ENCODE measurements at places on chromosomes 2 and 18.

DNA sequence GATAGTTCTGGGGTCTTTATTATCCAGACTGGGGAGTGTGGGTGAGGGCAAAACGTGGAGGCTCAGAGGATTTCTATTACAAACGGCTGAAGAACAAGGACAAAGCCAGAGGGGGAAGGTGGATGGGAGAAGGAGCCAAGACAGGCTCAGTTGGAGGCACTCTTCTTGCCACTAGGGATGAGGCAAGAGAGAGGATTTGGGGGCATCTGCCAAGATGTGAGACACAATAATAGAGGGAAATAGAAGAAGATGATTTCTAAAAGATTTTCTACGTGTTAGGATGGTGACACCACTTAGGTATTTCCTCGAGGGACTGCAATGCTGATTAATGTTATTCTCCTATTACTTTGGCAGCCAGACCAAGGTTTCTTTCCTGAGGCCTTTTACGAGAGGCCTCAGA lies 71.8 kb downstream of the APOB start:
- DNase-seq, result no peak

- no peak for DNase-seq
Measured at GRCh38 chr2:105881286-105882136, 136.8 kb downstream of the NCK2 start.

DNA sequence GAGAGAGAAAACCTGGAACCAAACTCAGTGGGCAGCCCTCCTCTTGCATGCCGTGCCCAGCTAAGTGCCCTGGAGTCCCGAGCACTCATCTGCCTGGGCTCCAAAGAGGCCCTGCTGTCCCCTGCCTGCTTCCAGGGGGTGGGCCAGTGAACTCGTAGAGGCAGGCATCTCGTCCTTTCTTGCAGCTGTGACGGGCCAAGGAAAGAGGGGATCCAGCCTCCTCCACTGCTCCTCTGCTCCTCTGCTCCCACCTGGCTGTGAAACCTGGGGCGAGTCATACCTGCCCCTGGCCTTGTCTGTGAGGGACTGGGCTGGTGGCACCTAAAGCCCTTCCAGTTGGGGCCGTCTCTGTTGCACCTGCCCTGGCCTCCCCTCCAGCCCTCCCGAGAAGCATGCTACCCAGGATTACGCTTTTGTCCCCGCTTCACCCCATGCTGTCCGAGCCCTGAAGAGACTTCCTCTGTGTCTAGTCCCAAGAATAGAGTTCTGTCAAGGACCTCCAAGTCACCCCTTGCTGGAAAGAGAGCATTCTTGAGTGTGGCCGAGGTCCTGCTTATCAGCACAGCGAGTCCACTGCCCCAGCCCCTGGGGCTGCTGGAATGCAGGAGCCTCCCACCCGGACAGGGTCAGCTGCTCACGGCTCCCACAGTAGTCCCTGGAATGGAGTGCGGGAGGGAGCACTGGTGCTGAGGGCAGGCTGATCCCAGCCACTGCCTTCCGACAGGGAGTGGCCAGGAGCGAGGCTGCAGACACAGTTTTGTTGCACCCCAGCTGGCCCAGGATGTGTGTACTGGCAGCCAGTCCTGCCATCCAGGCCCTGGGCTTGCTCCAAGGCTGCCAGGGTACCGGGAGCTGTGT lies 14.3 kb downstream of the KCNK3 start:
- no peak for DNase-seq

- no peak for DNase-seq
Measured at GRCh38 chr2:158205215-158205614, 103.5 kb downstream of the UPP2 start.

DNA sequence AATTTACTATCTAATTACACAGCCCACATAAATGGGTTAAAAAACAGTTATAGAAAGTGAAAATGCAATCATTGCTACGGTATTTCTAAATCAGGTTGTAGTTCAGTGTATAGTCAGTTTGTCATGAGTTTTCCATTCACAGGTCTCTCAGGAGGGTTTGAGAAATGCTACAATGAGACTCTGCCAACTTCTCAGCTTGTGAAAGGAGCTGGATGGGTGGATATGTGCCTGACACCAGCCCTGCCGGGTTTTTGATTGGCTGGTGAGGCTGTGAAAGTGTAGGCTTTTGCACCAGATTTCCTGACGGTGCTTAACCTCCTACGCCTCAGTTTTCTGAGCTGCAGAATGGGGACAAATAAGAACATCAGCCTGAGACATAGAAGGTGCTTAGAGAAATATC lies 102.6 kb upstream of the SMIM21 start:
- DNase-seq, result no peak

GRCh38 chr2:213087040-213087439 lies 64.4 kb downstream of the IKZF2 start:
- no peak for DNase-seq

DNA sequence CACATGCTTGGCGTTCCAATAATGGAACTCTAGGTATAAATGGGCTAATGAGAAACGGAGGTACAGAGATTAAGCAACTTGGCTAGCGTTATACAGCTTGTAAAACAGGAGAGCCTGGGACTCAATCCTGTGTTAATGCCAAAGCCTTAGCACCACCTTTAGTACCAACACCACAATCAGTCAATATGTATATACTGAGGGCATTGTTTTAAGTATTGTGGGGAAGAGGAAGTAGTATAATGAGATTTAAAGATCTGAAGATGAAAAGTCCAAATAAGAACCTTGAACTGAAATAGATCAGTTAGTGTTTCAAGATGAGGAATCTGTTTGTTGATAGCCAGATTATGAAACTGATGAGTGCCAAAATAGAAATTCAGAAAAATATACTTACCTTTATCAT lies 8.1 kb downstream of the MARS2 start:
- DNase-seq, result no peak

DNA sequence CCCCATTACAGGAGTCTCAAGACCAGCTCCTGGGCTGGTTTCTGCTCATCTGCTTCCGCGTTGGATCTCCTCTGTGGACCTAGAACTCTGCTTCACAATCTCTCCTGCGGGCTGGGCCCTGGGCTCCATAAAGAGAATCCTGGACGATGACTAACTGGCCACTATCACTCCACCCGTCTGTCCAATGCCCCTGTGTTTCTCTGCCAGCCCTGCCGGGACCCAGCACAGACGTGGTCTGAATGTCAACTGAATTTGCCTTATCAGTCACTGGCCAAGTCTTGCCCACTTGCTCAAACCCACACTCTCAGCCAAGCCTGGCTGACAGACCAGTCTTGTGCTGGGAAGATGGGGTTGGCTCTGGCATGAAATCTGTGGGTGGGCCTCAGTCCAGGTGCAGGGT lies 17.4 kb downstream of the KIF3C start:
- no peak for DNase-seq

- DNase-seq, result no peak
Measured at GRCh38 chr18:38244480-38244879, 678.9 kb upstream of the CELF4 start.

DNA sequence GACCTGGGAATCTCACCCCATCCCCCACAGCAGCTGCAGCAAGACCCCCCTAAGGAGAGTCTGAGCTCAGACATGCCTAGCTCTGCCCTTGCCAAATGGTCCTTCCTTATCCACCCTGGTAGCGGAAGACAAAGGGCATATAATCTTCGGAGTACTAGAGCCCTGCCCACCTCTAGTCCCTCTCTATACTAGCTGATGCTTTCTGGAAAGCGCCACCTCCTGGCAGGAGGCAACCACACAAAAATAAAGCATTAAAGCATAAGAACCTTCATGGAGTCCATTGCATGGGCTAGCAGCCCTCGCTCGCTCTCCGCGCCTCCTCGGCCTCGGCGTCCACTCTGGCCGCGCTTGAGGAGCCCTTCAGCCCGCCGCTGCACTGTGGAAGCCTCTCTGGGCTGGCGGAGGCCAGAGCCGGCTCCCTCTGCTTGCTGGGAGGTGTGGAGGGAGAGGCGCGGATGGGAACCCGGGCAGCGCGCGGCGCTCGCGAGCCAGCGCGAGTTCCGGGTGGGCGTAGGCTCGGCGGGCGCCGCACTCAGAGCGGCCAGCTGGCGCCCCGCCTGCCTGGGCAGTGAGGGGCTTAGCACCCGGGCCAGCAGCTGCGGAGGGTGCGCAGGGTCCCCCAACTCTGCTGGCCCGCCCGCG lies 941.2 kb downstream of the SUCLG1 start:
- no peak for DNase-seq

DNA sequence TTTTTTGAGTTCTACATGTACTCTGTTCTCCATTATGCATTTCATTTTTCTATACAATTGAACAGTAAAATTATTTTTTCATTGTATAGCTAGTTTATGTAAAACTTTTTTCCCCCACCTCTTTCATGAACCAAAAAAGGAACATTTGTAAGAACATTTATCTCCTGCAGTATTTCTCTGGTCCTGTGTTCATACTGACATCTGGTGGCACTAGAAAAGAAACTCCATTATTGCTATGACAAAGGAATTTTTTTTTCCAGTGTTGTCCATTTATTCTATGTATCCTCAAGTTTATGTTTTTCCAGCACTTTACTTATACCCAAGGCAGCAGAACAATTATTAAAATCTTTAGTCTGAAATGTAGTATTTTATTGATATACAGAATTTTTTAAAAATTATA lies 27.4 kb upstream of the CHAC2 start:
- peak; percentile 19 for DNase-seq

DNA sequence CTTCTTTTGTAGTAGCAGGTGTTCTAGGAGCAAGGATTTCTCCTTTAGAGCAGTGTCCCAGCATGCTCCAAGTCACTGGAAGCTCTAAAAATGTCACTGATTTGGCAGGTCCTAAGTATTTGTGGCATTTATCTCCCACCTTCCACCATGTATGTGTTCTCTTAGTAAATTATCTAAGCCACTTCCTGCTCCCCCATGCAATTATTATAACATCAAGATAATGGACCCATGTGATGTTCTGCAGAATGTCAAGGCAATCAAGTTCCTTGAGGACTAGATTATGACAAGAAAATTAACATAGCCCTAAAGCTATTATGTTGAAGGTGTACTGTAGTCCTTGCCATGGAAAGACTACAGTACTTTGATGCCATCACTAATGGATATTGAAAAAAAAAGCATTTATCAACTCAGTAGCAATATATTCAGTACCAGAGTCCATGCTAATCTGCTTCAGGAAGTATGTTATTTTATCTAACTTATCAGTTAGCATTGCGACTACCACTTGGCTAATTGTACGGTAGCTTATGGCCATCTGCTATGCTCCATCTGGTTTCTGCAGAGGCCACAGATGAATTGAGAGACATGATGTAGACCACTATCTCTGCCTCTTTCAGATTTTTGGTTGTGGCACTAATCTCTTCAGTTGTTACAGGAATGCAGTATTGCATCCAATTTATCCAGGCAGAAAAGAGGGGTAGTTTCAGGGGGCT lies 56.7 kb downstream of the GPR39 start:
- no peak for DNase-seq

- DNase-seq, result no peak
Measured at GRCh38 chr2:36695746-36696415, 626 bp upstream of the VIT start.

DNA sequence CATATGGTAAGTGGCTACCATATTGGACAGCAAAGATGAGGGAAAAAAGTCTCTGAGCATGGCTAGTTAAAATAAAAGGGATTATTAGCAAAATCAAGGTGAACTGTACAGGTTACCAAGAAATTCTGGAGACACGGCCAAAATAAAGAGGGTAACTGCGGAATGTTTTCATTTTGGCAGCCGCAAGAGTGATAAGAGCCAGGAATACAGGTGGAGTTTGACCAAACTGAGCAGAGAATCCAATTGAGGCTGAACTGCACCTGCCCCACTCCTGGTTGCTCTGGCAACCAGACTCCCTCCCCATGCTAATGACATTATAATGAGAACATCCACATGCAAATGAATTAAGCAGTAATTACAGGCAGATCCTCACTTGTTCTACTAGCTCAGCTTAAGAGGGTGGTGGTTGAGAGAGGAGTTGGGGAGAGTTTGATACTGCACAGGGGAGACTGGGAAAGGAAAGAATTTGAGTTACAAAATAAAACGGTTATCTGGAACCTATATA lies 18.8 kb upstream of the EPHA4 start:
- no peak for DNase-seq

DNA sequence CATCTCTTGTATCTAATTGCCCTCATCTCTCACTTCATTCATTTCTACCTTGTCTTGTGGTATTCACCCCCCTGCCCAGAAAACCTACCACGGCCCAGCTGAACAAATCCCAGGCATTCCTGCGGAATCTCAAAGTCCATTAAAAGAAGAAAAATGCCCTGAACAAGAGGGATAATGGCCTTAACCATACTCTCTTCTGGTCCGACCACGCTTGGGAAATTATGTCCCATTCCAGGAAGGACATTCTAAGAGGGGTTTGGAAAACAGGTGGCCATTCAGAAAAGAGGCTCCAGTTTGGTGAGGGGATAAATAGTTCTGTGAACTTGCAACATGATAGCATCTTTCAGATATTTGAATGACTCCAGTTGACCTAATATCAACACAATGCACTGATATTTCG lies 349.9 kb upstream of the ZNF521 start:
- DNase-seq, result no peak

GRCh38 chr2:241286348-241287090 lies 29.0 kb downstream of the HDLBP start:
- no peak for DNase-seq

DNA sequence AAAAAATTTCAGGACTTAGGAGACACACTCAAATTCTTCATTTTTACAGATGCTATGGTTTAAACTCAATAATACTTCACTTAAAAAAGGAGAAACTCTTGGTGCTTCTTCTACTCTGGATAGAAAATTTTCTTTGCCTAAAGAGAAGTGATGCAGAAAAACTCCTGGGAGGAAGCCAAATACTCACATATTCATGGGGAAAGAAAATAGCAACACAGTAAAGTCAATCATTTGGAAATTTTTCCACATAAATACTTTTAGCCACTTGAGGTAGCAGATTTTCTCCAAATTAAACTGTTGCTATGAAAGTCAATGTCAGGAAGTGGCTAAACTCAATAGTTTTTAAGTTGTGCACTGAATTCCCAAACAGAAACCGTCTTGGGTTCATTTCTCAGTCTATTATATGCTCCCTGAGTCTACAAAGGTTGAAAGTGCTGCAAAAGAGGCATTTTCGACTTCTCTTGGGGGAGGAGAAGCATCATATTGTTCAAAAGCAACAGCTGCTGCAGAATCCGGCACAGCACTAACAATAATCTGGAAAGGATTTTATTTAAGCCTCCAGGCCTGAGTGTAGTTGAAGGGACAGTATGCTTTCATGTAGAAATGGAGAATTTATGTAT lies 81.1 kb downstream of the UPP2 start:
- no peak for DNase-seq

- no peak for DNase-seq
Measured at GRCh38 chr2:56260415-56260814, 76.6 kb downstream of the CCDC85A start.

GRCh38 chr2:47520302-47520630 lies 117.3 kb downstream of the MSH2 start:
- peak; percentile 13 for DNase-seq

Data from GF-D8 (cell line).